ENCODE measurements at places on chromosomes 3 and 15.
A peak's percentile ranks its signal among the peaks of the same experiment; 100 is the strongest.

- DNase-seq: no peak
Observed at GRCh38 chr3:195034101-195034500, 236.9 kb downstream of the XXYLT1 start.

- DNase-seq: no peak
Observed at GRCh38 chr3:42214064-42214463, 51.9 kb downstream of the CCK start.

- no peak for DNase-seq
Observed at GRCh38 chr3:36926292-36926897, 18.5 kb downstream of the TRANK1 start.

GRCh38 chr3:87088430-87088992 is 97.6 kb upstream of the VGLL3 start:
- no peak for DNase-seq

GRCh38 chr3:175310046-175310445 is 450.9 kb downstream of the NAALADL2 start:
- DNase-seq: no peak

DNA sequence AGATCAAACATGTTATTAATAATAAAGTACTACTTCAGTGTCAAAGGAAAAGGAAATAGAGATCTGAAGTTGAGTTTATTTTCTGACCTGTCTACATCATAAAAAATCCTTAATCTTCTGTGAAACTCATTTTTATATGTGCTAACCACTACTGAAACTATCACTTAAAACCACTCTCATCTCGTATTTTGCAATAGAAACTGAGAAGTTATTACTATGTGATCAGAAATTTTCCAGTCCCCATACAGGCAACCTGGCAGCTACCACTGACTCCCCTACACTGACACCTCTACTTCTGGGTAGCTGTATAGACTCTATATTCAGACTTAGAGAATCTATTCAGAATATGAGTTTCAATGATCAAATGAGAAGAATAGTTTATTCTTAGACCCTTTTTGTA is 8.3 kb downstream of the HDGFL3 start:
- DNase-seq: no peak

- no peak for DNase-seq
Observed at GRCh38 chr3:52859686-52860423, 25.0 kb upstream of the MUSTN1 start.

DNA sequence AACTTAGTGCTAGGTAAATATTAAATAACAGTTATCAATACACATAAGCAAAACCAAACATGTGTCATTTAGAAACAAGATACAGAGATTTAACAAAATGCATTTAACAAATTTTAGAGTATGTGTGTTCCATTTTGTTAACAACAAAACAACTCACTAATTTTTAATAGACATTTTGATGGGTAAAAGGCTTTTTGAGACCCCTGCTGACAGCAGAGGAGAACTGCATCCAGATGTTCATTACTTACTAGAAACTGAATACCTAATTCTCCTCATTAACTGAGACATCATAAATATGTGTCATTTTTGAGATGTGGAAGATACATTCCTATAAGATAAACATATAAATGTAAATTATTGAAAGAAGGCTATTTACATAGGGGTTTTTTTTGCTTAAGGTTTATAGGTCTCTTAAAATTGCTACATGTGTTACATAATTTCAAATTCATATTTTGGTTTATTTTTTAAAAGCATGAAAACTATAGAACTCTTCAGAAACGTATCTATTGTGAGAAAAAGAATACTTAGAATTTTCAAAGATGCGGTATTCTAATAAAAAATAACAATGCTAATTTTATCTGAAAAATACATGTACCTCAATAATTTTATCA is 1009.8 kb downstream of the TUSC7 start:
- DNase-seq: peak; percentile 25

- no peak for DNase-seq
Observed at GRCh38 chr3:197083486-197083885, 53.9 kb upstream of the MELTF start.

- DNase-seq: no peak
Observed at GRCh38 chr3:15703346-15703745, 94.4 kb downstream of the ANKRD28 start.

GRCh38 chr3:37668431-37668817 is 193.3 kb upstream of the CTDSPL start:
- no peak for DNase-seq

- DNase-seq: no peak
Observed at GRCh38 chr15:89880727-89881126, 13.1 kb downstream of the AP3S2 start.

DNA sequence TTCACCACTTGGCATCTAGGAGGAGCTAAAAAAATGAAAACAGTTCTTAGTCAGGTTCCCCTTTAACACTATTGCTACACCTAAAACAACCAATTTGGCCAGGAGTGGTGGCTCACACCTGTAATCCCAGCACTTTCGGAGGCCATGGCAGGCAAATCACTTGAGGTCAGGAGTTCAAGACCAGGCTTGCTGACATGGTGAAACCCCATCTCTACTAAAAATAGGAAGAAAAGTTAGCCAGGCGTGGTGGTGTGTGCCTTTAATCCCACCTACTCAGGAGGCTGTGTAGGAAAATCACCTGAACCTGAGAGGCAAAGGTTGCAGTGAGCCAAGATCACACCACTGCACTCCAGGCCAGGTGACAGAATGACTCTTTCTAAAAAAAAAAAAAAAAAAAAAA is 124.1 kb downstream of the DGKG start:
- no peak for DNase-seq

- no peak for DNase-seq
Observed at GRCh38 chr3:18215639-18216038, 209.5 kb downstream of the SATB1 start.

DNA sequence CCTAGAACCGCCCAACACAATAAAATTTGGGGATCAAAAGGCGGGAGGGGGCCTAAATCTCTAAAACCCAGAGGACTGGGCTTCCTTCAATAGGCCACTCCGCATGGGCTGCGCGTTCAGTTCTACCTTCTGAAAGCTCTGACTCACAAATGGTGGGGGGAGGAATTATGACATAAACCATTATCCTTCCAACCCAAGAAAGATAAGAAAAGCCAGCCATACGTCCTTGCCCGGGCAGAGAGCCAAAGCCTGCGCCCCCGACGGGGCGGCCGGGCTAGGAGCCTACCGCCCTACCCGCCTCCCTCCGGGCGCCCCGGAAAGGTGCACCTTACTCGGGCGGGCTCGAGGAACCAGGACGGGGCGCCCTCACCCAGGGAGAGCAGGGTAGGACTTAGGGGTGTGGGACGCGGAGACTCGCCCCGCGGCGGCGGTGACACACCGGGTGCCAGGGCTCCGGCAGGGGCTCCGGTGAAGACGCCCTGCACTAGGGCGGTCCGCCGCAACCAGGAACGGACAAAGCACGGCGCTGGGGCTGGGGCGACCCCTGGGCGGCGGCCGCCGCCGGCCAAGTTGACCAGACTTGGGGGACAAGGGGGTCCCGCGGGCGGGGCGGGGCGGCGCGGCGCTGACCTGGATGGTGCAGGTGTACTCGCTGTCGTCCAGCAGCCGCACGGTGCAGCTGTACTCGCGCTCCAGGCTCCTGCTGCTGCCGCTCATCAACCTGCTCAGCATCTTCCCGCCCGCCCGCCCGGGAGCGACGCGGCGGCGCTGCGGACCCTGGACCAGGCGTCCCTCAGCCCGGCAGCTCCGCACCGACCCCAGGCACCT is 534 bp downstream of the FRMD5 start:
- DNase-seq: no peak

DNA sequence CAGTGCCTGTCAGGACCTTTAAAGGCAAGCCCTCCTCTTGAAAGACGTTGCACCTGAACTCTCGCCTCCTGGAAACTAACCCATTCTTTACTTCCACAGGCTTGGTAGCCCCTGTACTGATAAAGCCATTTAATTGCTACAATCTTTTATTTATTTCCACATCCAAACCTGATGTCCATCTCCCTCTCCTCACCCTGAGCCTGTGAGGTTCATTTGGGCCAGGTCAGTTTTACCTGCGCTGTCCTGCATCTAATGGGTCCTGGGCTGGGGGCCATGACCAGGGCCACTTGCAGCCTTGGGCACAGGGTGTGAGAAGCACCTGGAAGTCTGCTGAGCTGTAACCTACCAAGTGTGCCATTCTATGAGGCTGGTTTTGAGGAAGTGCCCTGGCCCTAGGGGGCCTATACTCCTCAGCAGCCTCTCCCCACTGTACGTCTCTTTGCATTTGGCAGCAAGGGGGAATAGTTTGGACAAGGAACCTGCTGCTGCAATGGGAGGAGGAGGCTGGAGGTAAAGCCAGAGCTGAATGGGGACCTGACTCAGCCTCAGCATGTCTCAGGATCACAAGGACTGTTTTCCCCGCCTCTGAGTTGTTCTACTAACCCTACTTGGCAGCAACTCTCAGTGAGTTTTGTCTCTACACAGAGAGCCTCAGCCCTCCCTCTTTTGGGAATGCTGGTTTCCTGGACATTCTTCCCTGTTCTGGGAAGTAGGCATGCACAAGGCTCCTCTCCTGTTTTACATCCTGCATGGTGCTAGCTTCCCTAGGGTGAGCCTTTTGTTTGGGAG is 53.8 kb downstream of the WDR76 start:
- DNase-seq: no peak

GRCh38 chr3:157572559-157573270 is 69.5 kb upstream of the VEPH1 start:
- peak; percentile 38 for DNase-seq

GRCh38 chr3:72465853-72466252 is 382.4 kb downstream of the SHQ1 start:
- no peak for DNase-seq

DNA sequence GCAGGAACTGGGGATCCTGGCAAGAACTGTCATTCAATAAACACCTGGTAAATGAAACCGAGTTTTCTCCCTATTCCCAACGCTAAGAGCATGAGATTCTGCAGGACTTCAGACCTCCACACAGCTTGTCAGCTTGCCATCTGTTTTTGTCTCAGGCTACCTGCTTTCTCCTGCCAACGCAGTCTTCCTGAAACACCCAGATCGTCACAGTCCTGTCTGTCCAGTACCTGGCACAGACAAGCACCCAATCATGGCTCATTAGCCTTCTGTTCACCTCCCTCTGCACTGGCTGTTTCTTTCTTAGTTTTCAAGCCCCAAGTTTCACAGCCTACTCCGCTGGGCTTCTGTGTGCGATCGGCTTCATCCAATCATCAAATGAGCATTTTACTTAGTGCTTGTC is 5.0 kb downstream of the SLC12A8 start:
- no peak for DNase-seq

- no peak for DNase-seq
Observed at GRCh38 chr3:63910001-63910400, 2.2 kb downstream of the SCAANT1 start.

DNA sequence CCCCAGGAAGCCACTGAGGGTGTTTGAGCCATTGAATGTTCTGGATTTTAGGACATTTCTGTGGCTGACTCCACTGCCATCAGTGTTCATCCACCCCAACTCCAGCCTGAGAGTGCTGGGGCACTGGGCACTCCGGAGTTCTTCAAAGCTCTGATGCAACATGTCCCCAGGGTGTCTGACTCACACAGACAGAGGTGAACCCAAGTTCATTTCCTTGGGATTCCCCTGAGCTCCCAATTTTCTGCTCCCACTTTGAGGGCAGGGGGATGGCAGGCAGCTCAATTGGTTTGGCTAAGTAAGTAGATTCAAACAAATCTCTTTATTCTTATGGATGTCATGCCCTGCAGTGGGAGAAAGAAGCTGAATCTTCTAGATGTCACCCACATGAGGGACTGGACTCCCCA is 2.2 kb downstream of the STRA6 start:
- DNase-seq: peak; percentile 19

- no peak for DNase-seq
Observed at GRCh38 chr3:110236976-110237610, 834.5 kb upstream of the NECTIN3 start.
